ENCODE measurements at places on chromosomes 16 and 17.

- DNase-seq, result no peak
Observed at GRCh38 chr17:79715943-79716797, 14.6 kb upstream of the ENPP7 start.

DNA sequence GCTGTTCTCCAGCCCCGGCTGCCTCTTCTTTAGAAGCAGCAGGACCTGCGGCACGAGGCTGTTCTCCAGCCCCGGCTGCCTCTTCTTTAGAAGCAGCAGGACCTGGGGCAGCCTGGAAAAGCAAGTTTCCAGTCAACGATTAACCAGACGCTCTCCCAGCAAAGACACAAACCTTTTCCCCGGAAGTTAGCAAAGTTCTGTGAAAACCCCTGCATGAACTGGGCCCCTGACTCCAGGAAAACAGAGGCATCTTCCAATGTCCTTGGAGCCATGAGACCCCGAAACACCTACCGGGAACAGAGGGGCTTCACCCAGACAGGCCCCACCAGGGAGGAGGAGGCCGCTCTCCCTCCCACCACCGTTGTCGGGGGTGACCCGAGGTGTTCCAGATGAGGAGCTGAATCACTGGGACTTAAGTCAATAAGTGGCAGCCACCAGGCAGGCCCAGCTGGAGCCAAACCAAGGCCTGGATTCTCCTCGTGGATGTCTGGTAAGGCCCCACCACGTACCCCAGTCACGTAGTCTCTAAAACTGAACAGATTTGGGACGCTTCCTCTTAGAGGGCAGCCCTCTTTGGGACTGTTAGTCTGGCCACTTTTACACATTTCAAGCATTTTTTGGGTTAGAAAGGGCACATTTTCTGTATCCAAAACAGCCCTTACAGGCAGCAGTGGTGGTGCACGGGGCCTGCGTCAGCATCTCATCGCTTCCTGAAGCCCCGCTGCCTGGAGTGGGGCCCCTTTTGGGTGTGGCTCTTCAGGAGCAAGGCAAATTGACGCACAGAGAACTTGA is at the start of gene RPH3AL:
Gene RPH3AL, minus strand, starts transcription at position 387 of the 792 bp plus-strand sequence. CDS start 25,264 bp downstream, outside the sequence.
- peak; percentile 67 for DNase-seq

DNA sequence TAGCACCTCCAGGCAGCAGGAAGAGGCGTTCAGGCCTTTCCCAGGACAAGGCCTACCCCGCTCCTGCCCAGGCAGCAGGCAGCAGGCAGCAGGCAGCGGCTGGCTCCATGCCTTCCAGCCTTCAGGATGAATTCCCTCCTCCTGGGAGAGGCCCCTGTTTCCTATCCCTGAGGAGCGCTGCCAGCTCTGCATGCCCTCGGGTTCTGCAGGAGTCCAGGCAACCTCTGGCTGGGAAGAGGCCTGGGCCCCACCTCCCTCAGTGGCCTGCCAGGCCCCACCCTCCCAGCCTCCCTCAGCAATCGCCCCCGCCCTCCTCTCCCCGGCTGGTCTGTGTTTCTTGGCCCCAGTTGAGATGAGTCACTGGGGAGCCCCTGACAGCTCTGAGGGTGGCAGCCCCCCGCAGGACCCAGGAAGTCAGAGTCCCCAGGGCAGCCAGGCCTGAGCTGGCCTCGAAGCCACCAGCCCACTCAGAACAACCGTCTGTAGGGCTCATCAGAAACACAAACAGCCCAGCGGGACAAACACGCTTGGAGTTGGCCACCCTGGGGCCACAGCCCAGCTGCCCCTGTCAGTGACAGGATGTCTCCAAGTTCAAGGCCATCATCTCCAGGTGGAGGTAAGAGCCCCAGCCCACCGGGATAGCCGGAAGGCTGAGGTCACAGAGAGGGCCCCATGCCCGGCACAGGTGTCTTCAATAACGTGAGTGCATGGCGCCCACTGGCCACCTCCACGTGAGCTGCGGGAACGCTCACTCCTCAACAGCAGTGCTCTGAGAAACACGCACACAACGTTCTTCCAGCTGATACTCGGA is 39.5 kb upstream of the CIBAR2 start:
- no peak for DNase-seq

DNA sequence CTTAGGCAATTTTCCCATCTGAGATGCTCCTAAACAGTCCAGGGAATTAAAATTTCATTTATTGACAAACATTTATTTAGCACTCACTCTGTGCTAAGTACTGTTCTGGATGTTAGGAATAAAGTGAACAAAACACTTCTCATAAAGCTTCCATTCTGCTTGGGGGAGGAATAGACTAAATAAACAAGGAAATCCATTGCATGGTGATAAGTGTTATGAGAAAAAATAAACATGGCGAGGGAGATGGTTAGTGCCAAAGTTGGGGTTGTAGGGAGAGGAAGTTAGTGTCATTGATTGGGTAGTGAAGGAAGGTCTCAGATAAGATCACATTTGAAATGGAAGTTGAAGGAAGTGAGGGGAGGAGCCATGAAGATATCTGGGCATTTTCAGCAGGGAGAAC is 72.2 kb upstream of the CES5A start:
- DNase-seq, result no peak

GRCh38 chr17:32835291-32835761 is 41.6 kb downstream of the MYO1D start:
- no peak for DNase-seq

DNA sequence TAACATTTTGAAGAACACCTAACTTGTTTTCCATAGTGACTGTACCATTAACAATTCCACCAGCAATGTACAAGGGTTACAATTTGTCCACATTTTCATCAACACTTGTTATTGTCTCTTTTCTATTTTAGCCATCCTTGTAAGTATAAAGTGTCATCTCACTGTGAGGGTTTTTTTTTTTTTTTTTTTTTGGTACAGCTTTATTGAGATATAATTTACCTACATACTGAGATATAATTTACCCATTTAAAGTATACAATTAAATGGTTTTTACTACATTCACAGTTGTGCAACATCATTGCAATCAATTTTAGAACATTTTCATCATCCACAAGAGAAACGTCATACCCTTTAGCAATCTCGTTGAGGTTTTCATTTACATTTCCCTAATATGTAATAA is 17.9 kb upstream of the TMIGD1 start:
- no peak for DNase-seq

DNA sequence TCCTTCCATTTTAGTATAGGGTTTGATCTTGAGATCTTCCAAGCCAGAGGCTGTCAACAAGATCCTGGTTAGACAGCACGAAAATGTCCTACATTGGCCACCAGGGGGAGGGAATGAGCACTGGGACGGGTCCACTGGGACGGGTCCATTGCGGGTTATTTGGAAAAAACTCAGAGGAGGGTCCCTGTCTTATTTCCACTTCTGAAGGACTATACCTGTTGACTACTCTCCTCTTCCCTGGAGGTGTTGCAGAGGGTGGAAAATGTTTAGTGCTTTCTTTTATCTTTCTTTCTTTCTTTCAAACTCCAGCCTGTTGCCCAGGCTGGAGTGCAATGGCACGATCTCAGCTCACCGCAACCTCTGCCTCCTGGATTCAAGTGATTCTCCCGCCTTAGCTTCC is 2.5 kb downstream of the TTLL6 start:
- DNase-seq, result peak; percentile 80

- no peak for DNase-seq
Observed at GRCh38 chr17:31803494-31804213, 55.4 kb downstream of the COPRS start.

DNA sequence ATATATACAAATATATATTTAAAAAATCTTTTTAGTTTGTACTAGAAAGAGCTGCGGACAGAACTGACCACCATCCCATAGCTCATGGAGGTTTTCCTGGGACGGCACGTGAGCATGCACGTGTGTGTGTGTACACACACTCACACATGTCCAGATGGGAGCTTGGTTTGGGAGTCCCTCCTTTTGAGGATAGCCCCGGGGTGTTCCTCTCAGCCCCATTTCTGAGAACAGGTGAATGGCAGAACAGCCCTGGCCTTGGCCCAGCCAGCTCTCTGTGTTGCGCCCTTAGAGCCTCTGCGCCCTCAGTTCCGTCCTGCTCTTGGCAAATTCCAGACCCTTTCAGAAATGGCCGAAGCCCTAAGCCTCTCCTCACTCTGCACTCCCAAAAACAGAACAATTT is 70.1 kb downstream of the AMFR start:
- DNase-seq, result no peak

GRCh38 chr17:55546991-55547664 is 35.9 kb upstream of the SMIM36 start:
- no peak for DNase-seq

DNA sequence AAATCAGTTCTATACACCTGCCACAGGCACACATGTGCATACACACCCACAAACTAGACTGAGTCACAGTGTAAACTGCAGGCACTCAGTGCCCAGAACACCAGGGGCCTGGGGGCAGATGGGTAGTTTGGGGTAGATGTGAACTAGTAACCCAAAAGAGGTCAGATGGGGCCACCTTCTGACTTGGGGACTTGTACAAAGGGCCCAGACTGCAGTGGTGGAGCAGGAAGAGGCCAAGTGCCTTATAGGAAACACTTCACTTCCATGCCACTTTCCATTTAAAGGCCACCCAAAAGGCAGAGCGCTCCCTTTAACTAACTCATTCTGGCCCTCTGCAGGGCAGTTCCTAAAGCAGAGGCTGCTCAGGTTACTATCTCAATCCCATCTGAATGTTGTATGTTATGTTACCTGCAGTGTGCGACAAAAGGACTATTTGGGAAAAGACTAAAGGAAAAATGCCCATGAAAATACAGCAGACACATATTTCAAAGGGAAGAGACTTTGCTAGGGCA is 27.8 kb upstream of the ERN1 start:
- peak; percentile 23 for DNase-seq

GRCh38 chr17:49935526-49936210 is 33.3 kb upstream of the DLX4 start:
- no peak for DNase-seq

GRCh38 chr17:68052810-68053209 is 17.3 kb downstream of the KPNA2 start:
- DNase-seq, result no peak

- DNase-seq, result peak; percentile 66
Observed at GRCh38 chr16:84312783-84313382, 18.2 kb downstream of the WFDC1 start.

GRCh38 chr17:31373150-31374093 is 18.1 kb upstream of the RAB11FIP4 start:
- DNase-seq, result peak; percentile 36

GRCh38 chr17:32865141-32865540 is 11.8 kb downstream of the MYO1D start:
- no peak for DNase-seq

DNA sequence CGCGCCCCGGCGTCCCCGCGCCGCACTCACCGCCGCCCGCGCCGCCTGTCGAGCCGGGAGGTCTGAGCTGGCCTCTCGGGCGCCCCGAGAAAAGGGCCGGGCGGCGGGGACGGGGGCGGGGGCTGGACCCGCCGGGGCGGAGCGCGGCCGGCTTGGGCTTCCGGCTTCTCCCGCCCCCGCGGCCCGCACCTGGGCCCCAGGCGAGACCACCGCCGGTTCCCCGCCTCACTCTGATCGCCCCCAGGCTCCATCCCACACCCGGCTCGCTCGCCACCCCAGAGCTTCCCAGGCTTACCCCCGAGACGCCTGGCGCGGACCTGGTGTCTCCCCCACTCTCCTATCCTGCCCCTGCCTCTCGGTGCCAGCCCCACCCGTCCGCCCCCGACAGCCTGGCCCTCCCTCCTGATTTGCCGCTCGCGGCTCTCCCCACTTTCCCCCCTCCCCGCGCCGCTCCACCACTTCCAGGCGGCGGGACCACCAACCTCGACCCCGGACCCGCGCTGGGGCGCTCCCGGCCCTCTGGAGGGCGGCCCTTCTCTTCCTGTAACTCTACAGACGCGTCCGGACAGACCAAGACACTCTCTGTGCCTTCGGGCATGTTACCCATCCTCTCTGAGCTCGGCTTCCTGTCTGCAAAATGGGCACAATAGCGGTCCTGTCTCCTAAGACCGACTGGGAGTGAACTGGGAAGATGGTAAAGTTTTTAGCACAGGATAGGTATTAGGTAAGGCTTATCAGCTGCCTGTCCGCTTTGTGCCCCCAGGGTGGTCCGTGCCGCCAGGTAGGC is at the start of gene LITAF:
Gene LITAF, minus strand, starts transcription at position 64 of the 787 bp plus-strand sequence. CDS start 30,189 bp downstream, outside the sequence.
- peak; percentile 81 for DNase-seq

DNA sequence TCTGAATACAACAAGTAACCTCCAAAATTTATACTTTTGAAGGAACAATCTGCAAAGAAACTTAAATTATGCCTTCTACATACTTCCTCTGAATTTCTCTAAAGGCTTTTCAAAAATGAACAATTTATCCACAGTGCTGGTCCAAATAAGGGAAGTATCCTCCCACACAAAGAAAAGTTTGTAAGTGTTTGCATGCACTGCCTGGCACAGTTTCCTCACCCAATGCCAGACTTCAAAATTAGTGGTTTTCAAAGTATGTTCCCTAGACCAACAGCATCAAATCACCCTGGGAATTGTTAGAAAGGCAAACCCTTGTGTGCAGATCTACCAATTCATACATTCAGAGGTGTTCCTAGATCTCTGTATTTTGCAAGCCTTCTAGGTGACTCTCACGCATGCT is 82.5 kb downstream of the PCTP start:
- no peak for DNase-seq

- DNase-seq, result no peak
Observed at GRCh38 chr16:57527027-57527426, 9.3 kb downstream of the CCDC102A start.

DNA sequence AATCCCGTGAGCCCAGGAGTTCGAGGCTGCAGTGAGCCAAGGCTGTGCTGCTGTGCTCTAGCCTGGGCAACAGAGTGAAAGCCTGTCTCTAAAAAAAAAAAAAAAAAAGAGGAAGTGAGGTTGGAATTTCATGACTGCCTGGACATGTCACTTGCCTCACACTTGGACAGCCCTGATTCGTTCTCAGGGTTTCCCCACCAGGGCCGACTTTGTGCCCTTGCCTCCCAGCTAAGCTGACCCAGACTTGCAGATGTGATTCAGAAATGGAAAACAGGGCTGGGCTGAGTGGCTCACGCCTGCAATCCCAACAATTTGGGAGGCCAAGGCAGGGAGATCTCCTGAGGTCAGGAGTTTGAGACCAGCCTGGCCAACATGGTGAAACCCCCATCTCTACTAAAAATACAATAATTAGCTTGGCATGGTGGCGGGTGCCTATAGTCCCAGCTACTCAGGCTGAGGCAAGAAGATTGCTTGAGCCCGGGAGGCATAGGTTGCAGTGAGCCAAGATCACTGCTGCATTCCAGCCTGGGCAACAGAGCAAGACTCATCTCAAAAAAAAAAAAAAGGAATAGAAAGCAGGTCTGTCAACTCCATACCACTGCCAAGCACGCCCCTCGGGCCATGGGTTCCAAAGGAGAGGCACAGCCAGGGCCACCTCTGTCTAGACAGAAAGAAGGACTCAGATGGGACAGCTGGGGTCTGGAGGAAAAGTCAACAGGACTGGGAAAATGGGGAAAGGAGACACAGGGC is 46.9 kb downstream of the SOCS1 start:
- DNase-seq, result no peak

DNA sequence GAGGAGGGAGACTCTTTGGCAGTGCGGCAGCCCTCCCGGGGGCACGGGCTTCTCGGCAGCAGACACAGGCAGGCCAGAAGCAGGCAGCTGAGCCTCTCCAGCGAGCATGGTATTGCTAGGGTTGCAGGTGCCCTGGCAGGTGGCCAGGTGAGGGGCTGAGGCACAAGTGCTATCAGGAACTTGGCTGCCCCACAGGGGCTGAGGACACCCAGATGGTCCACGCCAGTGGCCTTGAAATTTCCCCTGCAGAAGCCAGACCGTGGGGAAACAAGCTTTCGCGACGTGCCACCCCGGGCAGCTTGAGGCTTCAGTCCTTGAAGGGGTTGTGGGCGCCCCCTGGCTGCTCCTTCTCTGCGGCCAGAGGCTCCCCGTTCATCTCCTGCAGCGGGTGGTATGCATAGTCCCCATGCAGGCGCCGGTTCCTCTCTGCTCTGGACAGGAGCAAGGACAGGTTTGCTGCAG is 8.5 kb downstream of the NAGPA start:
- peak; percentile 86 for DNase-seq
